ENCODE measurements at places on chromosomes 6 and 20.

DNA sequence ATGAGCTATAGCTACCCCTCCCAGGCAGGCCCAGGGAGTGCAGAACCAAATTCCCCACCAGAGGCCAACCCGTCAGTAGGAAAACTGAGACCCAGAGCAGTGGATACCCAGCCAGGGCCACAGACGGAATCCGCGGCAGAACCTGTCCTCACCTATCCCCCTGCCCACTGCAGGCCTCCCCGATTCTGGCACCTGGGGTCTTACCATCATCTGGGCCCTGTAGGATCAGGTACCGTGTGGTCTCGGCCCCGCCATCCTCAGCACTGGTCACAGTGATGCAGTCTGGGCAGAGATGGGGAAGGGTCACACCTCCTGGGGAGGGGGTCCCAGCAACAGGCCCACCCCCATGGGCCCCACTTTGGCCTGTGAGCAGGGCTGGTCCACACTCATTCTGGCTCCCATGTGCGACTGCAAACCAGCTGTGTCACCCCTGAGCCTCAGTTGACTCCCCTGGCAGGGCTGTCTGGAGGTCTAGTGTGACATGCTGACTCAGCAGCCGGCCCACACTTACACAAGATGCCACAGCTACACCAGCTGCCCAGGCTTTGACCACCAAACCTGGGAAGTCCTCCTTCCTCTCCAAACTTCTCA lies 3.8 kb downstream of the ZNF335 start:
- no peak for DNase-seq

- DNase-seq: no peak
Measured at GRCh38 chr6:148747145-148747470, 278 bp downstream of the UST start.

DNA sequence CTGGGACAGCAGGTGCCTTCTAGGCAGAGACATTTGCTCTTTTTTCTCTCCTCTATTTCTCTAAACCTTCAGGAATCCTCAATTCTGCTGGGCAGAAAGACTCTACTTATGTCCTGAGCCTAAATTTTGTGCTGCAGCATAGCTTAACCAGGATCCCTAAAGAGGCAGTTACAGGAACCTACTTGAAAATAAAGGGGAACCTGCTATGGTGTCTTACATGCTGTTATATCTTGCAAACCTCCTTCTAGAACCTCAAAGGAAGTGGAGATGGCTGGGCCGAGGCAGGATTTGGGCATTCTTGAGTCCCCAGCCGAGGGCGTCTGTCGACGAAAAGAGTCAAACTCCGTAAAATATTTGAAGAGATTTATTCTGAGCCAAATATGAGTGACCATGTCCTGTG lies 17.1 kb upstream of the GMNN start:
- no peak for DNase-seq

DNA sequence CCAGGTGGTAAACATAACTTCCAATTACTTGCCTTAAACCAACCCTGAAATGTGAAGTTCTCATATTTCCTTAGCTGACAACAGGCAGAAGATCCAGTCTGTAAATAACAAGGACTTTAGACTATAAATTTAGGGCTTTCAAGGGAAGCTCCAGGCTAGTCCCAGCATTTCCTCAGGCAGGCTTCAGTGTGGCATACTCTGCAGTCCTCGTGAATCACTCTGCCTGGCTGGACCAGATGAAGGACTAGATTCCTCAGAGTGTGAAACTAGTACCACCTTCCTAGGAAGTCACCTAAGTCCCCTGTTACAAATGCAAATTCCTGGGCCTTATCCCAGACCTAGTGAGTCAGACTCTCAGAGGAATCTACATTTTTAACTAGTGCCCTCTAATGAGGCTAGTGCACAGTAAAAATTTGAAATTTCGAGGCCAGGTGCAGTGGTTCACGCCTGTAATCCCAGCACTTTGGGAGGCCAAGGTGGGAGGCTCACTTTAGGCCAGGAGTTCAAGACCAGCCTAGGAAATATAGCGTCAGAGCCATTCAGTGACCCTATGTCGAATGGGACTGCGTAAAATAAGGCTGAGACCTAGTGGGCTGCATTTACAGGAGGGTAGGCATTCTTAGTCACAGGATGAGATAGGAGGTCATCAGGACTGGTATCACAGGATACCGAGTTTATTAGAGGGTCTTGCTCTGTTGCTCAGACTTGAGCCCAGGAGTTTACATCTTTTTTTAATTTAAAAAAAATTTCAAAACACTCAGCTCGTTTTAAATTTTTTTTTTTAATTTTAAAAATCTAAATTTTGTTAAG lies 279.6 kb upstream of the JARID2 start:
- DNase-seq: no peak

DNA sequence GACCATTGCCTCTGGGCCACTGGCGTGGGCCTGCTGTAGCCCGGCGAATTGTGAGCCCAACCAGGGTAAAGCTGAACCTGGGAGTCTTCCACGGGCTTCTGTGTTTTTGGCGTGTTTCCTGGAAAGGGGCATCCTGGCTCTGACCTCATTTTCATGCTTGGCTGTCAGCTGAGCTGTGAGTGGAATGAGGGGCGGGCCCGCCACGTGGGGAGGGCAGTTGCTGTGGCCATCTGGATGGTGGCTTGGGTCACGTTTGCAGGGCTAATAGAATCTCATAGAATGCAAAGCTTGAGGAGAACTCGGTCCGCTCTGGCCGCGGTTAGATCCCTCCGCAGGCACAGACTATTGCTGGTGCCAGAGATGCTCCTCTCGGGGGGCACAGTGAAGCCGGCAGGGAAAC lies 263.0 kb downstream of the SMOC2 start:
- no peak for DNase-seq

GRCh38 chr6:160986851-160987250 lies 4.7 kb upstream of the MAP3K4 start:
- no peak for DNase-seq

Measured in kidney epithelial cell (primary cell).